Omental fat pad (tissue), 4 donors: ENCODE measurements at places on chromosomes 4 and X.

DNA sequence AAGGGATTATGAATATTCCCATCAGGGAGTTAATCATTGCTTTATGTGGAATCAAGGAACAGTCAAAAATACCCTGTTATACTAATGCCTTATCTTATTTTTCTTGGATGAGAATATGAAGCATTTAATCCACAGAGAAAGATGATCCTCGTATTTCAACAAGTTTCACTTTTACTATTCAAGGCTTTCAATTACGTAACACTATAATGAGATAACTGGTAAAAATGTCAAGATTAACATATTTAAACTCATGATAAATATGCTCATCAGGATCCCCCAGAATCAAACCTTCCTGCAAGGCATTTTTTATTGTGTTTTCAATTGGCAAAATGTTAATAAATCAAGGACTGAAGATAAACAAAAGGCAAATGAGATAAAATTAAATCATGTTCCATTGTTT lies 5.1 kb downstream of the ZXDA start:
- DNase-seq, result no peak

GRCh38 chrX:9542106-9542760 lies 77.4 kb downstream of the TBL1X start:
- no peak for DNase-seq

- DNase-seq, result no peak
Measured at GRCh38 chrX:103742339-103742738, 31.6 kb downstream of the TMEM31 start.

DNA sequence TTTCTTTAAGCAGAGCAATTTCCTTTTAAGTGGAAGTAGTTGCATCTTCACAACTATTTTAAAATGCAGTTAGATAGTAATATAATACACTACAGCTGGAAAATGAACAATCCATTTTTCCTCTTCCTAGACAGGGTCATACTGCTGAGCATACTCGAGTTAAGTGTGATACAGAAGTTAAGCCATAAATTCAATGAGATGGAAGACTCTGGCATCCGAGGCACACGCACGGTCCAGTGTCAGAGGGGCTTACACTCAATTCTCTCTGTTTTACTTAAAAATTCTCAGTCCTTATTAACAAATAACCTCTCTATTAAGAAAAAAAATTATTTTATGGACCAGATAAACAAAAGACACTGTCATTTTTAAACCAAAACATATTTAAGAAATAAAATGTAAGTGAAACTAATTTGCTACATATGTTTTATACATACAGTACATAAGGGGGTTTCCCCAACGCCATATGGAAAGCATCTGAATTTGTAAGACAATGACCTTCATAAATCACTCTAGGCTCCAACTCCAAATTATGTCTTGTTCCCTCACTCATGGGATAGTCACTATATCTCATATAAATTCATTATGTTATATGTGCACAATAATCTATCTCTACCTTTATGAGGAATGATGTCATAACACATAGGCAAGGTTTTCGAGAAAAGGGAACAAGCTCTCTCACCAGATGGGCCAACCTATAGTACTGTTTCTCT lies 315.3 kb downstream of the PAPSS1 start:
- DNase-seq, result no peak

GRCh38 chrX:11190745-11191510 lies 79.8 kb downstream of the HCCS start:
- DNase-seq, result no peak

DNA sequence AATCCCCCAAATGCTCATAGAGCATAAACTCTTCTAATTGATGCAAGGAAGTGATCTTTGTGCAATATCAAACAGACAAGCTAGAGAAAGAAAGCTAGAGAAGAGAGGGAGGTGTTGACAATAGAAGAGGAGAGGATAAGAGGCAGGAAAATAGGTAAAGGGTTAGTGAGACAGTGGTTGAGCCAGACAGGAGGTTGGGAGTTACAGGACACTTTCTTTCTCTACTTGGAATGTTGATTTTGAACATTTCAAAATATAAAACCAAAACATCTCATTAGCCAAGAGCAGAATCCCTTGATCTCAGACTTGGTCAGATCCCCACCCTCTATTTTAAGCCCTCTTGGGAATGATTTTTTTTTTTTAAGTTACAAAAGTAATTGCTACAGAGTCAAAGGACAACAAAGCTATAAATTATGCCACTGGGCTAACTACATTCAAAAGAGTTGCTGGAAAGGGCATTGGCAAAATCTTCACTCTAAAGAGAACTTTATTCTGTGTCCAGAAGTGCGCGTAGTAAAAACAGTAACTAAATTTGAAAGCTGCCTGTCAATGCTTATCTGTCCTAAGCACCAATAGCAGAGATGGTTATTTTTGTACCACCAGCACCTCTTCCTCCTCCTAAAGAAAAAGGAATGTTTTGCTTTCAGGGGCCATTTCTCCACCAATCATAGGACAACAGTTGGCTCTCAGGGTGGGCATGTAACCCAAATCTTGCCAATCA lies 133.8 kb downstream of the PDGFC start:
- no peak for DNase-seq

GRCh38 chr4:14184767-14185166 lies 557.2 kb upstream of the BOD1L1 start:
- DNase-seq, result no peak

- no peak for DNase-seq
Measured at GRCh38 chr4:161573836-161574235, 590.0 kb downstream of the FSTL5 start.

DNA sequence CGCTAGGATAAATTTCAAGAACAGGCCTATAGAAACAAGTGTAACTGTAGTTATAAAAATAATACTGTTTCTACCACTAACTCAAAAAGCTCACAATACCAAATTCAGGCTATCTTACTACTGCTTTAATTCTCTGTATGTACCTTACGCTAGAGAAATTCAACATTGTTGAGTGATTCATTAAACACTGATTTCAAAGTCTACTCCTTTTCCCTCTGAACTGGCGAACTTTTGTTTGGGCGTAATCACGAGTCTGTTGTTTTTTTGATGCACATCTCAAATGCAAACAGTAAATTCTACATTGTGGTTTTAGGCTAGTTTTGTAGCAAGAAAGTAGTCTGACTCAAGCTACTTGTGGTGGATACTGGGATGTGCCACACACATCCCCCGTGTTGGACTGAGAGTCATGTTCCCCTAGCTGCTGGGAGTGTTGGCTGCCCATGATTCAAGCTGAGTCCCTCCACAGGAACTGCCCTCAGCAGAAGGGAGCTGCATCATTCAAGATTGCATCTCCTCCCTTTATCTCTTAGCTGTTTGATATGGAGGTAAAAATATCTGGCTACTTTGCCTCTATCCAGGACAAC lies 406.1 kb downstream of the RAPGEF2 start:
- DNase-seq, result no peak

DNA sequence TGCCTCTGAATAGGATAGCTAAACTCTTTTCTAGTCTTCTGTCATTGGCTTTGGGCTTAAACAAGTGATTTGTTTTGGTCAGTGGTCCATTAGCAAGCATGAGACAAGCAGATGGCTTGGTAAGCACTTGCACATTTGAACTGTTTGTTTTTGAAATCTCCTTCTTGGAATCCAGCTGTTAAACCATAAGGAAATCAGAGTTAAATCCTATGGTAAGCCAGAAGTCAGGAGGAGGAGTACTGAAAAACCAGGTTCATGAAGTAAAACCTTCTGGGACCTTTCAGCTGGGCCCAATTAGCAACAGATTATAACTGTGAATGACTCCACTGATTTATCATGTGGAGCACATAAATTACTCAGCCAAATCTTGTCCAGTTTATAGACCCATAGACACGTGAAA lies 1042.5 kb upstream of the PABPC4L start:
- no peak for DNase-seq

- no peak for DNase-seq
Measured at GRCh38 chrX:14673764-14674163, 144.4 kb downstream of the GLRA2 start.

GRCh38 chr4:16505726-16506125 lies 279.5 kb upstream of the TAPT1 start:
- DNase-seq, result no peak

- DNase-seq, result no peak
Measured at GRCh38 chr4:81881855-81882621, 410.3 kb upstream of the RASGEF1B start.

GRCh38 chr4:78145622-78146021 lies 88.5 kb downstream of the FRAS1 start:
- no peak for DNase-seq

- no peak for DNase-seq
Measured at GRCh38 chr4:36046026-36046425, 198.3 kb downstream of the ARAP2 start.

DNA sequence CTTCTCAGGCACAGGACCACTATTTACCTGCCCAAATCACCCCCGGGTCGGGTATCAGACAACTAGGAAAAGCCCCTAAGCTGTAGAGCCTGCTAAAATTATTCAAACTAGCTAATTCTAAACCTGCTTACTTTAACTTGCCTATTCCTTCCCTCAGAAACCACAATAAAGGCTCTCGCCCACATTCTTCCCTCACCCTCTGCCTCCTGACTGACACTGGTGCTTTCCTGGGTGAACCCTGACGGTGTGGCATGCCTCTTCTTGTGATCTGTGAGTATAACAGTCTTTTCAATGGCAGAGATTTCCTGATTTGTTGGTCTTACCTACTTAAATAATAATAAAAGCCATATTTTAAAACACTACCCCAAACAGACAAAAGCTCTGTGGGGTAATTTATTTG lies 242.1 kb upstream of the ZCCHC13 start:
- DNase-seq, result no peak

DNA sequence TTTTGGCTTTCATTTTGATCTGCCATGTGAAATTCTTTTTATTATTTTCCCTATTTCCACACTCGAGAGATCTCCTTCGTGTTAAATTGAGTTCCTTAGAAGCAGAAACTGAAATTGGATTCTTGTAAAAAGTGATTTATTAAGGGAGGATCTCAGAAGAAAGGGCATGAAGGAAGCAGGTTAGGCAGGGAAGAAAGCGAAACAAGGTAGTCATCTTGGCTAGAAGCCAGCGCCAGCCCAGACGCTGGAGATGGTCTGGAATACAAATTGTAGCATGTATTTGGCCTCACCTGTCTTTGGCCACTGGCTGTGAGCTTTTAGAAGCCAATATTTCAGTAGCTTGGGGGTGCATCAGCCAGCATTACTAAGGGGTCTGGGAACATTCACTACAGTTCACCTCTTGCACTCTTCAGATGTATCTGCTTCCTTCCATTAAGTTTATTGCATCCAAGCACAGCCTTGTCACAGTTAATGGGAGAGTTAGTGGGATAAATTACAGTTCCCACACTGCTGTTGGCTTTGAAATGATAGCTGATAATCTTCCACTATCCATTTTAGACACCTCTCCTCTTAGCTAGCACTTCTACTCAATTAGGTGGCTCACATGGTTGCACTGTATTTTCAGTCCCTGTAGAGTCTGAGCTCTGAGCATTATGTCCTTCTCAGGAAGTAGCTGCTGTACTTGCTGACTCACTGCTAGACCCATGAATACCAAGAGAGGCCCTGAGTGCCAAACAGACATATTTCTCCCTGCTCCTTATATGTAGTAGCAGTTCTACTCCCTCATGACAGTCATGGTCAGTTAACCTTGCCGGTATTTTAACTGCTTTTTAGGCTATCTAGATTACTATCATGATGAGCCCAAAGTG lies 14.6 kb downstream of the GRXCR1 start:
- DNase-seq, result no peak

DNA sequence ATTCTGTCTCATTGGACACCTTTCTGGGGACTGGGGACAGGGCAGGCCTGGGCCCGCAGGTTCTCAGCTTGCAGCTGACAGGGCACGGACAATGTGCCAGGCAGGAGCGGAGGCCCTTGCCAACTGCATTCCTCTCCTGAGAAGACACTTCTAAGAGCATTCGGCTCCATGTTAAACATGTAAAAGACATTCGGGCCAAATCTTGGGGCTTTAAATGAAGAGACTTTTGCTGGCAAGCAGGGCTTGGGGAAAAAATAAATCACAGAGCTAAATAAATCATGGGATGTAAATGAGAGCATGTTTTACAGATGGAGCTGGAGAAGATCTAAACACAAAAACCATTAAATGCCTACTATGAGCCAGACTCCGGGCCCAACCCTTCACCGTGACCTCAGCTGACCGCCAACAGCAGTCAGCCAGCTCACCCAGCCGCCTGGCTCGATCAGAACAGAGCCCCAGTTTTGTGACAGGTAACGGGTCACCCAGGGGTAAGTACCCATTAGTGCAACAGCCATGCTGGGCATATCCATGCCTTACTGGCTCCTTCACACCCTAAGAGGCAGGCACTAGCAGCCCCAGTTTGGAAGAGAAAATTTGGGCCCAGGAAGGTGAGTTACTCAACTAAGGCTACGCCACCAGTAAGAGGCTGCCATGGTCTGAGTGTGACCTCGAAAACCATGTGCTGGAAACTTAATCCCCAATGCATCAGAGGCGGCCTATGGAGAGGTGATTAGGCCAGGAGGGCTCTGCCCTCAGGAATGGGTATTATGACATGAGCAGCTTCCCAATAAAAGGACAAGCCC lies 14.7 kb downstream of the WDR1 start:
- no peak for DNase-seq

DNA sequence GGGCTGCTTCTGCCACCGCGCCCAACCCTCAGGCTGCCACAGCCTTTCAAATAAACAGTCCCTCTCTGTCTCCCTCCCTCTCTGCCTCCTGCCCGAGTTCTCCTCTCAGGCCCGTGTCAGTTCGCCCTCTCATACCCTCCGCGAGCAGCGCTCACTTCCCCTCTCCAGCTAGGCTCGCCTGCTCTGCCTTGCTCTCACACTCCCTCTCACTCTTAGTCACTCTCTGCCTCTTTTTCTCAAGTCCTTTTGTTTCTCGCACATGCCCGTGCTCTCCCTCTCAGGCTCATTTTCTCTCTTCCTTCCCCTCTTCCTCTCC lies 3.2 kb downstream of the EFNB1 start:
- no peak for DNase-seq

GRCh38 chr4:84502955-84503373 lies 3.9 kb upstream of the NKX6-1 start:
- no peak for DNase-seq

- DNase-seq, result no peak
Measured at GRCh38 chr4:35399912-35400311, 844.4 kb downstream of the ARAP2 start.

DNA sequence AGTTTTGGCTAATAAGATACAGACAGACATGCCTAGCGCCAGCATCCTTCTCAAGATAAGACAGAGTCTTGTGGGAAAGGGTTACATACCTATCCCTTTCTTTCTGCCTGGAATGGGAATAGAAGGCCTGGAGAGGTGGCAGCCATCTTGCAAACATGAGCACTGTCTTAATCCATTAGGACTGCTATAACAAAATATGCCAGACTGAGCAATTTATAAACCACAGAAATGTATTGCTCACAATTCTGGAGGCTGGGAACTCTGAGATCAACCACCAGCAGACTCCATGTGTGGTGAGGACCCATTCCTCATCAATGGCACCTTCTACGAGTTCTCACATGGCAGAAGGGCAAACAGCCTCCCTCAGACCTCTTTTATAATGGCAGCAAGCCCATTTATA lies 26.5 kb upstream of the NEIL3 start:
- no peak for DNase-seq
